EL (cell line): ENCODE measurements at places on chromosomes 5 and 9.

DNA sequence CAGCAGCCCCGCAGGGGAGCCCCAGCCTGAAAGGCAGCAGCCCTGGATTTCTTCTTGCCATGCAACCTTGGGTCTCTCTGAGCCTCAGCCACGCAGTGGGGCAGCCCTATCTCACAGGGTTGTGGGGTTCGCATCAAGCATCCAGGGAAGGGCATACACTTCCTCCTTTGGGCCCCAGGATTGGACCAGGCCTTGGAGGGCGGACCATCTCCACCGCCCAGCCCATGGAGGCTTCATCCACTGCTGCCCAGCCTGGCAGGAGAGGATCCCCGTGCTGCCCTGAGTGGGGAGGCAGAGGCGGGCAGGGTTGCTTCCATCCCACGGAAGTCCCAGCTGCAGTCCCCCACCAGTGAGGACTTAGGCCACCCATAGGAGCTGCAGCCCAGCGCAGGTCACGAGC is 5.3 kb downstream of the ADAMTS2 start:
- DNase-seq, result no peak

GRCh38 chr5:56637321-56637920 is 177.9 kb upstream of the MAP3K1 start:
- DNase-seq, result peak; percentile 68

- peak; percentile 69 for DNase-seq
Measured at GRCh38 chr9:70117835-70118319, 74.2 kb downstream of the MAMDC2 start.

DNA sequence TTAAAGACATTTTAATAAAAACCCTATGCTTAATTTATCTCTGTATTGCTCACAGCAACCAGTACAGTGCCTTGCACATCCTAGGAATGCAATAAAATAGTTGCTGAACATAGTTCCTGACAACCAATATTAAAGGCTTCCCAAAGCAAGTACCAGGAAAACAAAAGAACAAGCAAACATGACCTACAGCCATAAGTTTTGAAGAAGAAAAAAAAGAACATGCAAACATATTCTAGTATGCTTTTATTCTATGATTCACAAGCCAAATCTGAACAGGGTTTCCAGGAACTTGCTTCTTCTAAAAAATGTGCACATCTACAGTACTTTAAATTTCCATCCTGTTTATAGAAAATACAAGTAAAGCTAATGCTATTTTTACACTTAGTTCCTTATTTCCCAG is 4.5 kb downstream of the CEMIP2 start:
- DNase-seq, result peak; percentile 61

DNA sequence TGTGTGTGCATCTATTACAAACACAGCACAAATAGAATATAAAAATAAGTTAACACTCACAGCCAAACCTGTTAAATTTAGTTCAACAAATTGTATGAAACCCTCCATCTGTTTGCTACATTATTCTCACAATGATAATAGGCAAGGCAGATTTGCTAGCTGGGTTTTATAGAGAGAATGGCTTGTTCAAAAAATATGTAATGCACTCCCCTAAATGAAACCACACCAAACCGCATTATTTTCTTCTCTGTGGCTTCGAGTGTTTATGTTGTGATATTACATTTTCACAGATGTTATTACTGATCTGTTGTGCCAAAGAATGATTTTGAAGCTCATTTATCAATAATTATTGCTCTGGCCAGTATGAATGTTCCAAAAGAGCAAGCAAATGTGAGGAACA is 92.9 kb downstream of the SPATA31D1 start:
- no peak for DNase-seq

DNA sequence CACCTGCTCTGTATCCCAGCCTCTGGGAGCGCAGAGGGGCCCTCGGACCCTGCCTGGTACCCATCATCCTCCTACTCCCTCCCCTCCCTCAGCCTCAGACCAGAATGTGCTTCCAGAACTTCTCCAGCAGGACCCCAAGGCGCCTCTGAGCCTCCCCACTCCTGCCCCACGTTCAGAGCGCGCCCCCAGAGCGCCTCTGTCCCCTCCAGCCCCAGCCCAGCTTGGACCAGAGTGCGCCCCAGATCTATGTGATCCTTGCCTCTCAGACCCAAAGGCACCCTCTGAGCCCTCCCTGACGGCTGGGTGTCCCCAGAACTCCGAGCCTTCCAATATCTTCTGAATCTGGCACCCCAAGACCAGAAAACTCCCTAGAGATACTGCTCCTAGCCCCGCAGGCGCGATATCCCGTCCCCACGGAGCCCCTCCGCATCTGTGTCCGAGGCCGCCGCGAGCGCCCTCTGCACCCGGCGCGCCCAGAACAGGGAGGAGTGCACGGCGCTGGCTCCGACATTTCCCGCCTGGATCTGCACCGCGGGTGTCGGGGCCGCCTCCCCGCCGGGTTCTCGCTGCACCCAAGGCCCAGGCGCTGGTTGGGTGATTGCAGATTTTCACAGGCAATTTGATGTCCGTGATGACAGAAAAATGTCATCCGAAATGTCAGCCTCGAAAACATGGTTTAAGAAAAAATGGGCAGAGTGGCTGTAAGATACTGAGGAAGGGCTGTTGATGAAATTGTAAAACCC is 522 bp downstream of the BHMT start:
- no peak for DNase-seq

- DNase-seq, result no peak
Measured at GRCh38 chr9:95447660-95448420, 68.9 kb downstream of the PTCH1 start.

- DNase-seq, result peak; percentile 54
Measured at GRCh38 chr9:16960084-16960483, 89.6 kb upstream of the BNC2 start.

- DNase-seq, result no peak
Measured at GRCh38 chr5:142193114-142193428, 84.5 kb downstream of the NDFIP1 start.

- DNase-seq, result no peak
Measured at GRCh38 chr5:115940080-115940810, 22.0 kb upstream of the LVRN start.

- DNase-seq, result peak; percentile 63
Measured at GRCh38 chr9:85212209-85212608, 529.5 kb downstream of the AGTPBP1 start.

GRCh38 chr5:27062451-27062850 is 24.1 kb upstream of the CDH9 start:
- DNase-seq, result no peak

DNA sequence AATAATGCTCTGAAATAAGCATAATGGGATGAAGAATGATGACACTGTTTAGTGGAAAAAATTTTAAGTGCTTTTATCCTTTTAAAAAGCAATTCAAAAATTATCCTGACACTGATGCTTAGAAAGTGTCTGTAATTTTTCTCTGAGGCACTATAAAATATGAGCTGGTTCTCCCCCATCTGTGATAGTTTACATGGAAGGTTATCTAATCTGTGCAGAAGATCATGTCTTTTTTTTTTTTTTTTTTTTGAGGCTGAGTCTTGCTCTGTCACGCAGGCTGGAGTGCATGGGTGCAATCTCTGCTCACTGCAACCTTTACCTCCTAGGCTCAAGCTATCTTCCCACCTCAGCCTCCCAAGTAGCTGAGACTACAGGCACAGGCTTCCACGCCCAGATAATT is 15.2 kb upstream of the TAF11L2 start:
- DNase-seq, result no peak

DNA sequence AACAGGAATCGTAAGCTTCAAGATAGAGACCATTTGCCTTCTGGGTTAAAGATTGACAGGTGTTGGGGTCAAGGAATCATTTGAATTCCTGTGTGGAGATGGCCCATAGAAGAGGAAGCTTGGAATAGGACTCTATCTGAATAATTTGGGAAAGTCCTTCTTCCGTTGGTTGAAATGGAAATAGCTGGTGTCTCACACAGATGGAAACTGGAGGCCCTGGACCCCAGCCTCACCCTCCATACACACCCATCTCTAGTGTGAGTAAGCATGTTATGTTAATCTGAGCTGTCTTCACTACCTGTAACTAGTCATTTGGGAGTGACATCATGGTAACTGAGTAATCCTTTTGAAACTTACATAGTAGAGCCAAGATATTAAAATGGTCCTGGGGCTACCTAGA is 184.4 kb downstream of the CD180 start:
- DNase-seq, result no peak

- no peak for DNase-seq
Measured at GRCh38 chr5:137304226-137304874, 194.8 kb downstream of the SPOCK1 start.

DNA sequence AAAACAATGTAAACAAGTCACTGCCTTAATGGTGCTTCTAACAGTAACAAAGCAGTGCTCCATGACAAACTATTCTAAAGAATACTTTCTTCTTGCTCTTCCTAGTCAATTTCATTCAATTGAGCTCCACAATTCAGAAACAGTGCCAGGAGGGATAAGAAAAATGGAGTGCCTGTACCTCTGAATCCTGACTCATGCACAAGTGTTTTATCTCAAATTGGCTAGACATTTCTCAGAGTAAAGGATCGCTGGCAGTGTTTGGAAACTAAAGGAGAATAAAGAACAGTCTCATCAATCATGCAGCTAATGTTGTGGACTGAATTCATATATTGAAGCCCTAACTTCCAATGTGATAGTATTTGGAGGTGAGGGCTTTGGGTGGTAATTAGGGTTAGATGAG is 27.6 kb downstream of the SLC25A51 start:
- DNase-seq, result no peak

DNA sequence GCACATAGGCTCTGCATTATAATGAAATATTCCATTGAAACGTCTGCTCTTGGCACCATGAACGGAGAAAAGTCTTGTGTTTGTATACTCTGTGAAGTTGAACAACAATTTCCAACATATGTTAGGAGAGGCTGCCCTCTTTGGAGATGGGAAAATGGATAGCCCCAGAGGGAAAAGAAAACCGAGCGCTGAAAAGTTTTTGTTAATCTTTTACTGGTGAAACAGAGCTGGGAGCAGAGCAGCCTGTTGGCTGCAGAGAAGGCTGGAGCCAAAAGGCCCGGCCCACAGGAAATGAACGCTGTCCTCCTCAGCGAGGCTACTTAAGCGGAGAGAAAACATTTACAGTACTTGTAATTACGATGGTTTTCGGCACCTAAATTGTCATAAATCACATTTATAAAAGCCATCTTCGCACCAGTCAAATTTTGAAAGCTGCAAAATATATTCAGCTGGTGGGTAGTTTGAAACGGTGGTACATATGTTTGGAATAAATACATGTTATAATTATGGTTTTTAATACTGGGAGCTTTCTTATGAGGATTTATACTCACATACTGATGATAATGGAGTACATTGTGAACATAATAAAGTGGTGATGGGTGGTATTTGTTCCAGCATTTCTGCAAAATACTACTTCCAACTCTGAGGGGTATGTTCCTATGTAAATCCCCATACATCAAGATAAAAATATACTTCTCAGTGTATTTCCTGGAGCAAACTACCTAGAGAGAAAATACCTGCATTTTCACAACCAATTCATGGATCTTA is 129.6 kb upstream of the CNTLN start:
- peak; percentile 77 for DNase-seq

DNA sequence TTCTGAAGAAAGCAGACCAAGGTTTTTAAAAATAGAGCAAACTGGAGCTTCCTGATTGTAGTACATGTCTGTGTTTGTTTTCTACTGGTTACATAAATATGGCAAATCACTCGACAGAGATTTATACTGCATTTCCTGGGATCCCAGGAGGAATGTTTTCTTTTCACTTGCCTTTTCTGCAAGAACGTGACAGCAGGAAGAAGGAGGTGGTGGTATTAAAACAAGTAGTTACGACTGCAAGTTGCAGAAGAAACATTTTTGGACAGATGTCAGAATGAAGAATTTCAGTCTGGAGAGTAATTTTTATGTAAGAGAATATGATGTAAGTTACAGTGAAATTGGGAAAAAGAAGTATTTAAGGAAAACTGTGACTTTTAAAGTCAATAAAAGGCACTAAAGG is 253.7 kb upstream of the NFIL3 start:
- DNase-seq, result no peak

DNA sequence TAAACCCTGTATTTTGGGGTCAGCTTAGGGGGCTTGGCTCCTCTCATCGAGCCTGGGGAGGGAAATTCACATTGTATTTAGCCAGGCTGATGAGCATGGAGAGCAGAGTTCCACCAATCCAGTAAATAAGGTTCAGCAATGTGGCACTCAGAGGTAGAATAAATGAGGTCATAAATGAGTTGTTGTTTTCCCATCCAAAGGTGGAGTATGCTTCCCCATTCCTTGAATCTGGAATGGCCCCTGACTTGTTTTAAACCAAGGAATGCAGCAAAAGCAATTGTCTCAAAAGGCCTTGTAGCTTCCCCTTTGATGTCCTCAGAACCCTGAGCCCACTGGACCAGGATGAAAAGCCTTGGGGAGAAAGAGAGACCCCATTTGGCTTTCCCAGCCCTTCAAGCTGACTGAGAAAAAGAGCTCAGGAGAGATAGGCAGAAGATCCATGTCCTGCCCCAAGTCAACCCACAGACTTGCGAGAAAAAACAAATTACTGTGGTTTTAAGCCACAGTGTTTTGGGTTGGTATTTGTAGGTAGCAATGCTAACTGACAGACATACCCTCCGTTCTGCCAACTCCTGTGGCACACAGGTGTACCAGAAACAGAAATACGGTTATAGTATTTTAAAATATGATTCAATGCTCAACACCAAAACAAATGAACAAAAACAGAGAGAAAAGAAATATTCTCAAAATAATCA is 566.0 kb upstream of the DMAC1 start:
- no peak for DNase-seq

GRCh38 chr5:66066826-66067225 is 77.3 kb upstream of the SREK1 start:
- DNase-seq, result no peak

GRCh38 chr9:93591301-93592007 is 15.1 kb downstream of the PHF2 start:
- no peak for DNase-seq

- DNase-seq, result peak; percentile 76
Measured at GRCh38 chr9:104961238-104961637, 33.3 kb upstream of the ABCA1 start.

DNA sequence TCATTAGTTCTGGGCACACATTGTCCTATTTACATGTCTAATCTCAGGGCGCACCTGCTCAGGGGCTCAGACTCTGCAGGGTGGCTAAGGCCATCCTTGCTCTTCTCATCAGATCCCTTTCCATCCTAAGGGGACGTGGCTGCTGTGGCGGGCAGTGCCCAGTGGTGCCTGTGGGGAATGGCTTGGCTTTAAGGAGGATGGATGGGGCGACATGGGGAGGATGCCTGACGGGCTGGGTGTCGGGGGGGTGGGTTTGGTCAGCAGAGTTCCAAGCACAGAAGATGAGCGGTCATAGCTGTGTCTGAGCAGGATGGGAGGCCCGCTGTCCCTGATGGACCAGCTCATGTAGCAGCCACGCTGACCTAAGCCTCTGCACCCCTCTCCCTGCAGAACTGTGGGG is 40.9 kb upstream of the SUSD3 start:
- DNase-seq, result no peak
